ENCODE measurements at places on chromosomes 11 and 22.

DNA sequence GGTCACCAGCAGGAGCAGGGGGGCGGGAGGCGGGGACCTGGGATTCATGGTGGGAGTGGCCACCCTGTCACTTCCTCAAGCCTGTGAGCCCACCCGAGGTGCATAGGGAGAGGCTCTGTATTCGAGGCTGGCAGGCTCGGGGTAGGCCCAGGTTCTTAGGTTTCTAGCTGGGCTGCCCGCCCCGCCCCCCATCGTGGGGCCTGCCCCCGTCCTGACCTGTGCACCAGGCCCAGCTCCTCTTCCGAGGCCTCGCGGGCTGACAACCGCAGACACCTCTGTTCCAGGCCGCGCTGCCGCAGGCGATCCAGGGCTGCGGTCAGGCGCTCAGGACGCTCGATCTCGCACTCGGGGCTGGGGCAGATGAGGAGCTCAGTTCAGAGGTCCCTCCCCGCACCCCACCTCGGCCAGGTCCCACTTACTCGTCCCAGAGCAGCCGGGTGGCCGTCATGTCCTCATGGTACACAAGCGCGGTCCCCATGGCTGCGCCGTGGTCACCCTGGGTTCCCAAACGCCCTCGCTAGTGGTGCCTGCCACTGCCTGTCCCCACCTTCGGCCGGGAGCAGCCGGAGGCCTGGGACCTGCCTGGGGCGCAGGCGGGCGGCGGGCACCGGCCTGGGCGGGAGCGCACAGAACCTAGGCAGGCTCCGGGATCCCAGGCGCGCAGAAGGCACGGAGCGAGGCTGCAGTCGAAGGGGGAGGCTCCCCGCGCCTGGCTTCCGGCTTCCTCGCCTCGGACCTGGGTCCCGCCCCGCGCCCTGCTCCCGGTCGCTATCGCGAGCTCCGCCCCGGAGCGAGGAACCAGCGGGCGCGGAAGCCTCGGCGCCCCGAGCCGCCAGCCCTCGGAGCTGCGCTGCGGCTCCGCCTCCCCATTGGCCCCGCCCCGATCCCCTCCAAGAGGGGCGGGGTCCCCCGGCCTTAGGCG lies at the start of gene HDAC10:
HDAC10 (minus strand) TSS at position 711 of the 922 bp plus-strand sequence; CDS start at position 478, 233 bp downstream.
- DNase-seq: peak; percentile 60

DNA sequence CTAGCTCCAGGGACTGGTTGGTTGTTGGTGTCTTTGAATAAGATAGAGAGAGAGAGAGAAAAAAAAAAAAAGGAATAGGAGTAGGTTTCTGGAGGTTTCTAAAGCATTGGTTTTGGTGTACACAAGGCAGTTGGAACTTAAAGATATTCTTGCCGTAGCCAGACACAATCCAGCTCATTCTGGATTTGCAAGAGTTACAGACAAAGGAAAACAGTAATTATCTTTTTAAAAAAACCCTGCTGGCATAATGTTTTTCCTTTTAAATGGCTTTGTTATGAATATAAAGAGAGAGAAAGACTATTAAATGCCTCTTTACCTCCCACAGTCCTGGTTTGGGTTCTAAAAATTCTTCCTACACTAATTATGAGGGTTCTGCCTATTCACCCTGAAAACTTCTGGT lies 120.4 kb upstream of the RAG2 start:
- DNase-seq: no peak

DNA sequence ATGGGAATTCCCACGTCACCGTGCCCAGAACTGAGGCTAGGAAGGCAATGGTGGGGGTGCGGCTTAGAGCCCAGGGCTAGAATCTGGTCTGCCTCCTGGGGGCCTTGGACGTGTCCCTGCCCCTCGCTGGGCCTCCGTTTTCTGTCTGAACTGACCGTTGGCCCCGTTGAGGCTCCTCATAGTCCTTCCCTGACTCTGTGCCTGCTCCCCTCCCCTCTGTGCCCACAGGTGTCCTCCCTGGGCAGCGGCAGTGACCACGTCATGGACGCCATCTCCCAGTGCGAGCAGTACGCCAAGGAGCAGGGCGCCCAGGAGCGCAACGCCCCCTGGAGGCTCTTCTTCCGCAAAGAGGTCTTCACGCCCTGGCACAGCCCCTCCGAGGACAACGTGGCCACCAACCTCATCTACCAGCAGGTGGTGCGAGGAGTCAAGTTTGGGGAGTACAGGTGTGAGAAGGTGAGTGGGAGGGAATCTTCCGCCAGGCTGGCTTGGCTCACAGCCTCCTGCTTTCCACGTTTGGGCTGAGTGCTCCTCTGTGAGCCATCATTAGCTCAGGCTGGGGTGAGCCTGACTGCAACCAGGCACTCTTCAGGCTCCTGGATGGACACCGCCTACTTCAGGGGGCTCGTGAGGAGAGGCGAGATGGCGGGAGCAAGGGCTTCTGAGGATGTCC lies 63.9 kb downstream of the MYO7A start:
- DNase-seq: no peak

DNA sequence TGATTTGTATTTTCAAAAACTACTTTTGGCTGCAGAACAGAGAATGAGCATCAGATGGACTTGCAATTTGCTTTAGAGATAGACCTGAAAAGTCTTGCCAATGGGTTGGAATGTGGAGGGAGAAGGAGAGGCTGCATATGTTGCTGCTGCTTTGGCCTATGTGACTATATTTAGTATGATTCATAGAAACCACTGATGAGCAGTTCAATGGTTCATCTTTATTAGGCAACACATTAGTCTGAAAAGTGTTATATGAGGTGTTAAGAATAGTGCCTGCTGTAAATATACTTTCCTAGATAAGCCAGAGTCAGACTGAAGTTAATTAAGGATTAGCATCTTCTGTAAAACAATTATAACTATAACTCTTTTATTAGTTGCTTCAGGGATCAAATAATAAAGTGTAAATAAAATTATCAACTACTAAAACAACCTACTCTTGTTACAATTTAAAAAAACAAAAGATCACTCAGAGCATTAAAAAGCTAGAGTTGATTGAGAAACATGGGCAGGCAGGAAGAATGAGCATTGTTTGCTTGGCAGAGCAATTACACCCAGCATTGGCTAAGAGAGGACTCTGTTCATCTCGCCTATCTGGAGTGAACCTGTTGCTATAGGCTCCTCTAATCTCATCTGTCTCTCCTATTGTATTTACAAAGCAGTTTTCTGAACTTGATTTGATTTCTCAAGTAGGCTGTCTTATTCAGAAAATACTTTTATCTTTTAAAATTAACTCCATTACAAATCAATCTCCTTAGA lies 36.3 kb downstream of the HORMAD2 start:
- no peak for DNase-seq

DNA sequence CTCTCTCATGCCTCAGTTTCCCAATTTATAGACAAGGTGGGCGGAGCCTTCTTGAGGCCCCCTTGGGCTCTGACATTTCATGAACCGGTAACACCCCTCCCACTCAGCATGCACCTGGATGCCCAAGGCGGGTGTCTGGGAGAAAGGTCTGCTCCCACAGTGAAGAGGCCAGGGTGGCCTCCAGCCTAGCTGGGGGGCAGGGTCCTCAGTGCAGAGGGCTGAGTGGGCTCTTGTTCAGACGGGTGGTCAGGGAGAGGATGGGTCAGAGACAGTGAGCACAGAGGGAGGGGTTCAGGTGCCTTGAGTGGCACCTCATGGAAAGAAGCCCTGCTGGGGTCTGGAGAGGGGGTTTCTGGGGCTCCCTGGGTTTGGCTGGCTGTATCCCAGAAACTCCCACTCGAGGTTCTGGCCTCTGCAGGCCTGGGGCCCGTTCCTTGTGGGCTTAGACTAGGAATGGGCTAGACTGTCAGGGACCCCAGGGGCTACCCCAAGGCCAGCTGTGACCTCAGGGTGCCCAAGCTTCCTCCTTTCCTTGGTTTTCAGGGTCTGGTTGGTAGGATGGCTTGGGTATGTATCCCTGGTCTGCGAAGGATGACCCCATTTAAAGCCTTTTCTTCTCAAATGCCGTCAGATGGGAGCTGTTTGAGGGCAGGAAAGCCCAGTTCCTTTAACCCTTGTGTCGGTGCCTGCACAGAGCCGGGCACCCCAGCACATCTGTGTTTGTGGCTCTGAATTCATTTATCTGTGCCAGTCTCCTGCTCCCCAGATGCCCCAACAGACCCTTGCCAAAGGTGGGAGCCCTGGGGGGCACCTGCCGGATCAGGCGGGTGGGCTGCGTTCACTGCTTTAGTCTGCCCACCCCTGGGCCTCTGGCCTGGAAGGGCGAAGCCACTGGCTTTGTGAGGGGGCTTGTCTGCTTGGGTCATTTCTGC lies 1.2 kb downstream of the SYNGR1 start:
- DNase-seq: no peak

GRCh38 chr11:65488273-65489034 lies 10.4 kb upstream of the MALAT1 start:
- no peak for DNase-seq

DNA sequence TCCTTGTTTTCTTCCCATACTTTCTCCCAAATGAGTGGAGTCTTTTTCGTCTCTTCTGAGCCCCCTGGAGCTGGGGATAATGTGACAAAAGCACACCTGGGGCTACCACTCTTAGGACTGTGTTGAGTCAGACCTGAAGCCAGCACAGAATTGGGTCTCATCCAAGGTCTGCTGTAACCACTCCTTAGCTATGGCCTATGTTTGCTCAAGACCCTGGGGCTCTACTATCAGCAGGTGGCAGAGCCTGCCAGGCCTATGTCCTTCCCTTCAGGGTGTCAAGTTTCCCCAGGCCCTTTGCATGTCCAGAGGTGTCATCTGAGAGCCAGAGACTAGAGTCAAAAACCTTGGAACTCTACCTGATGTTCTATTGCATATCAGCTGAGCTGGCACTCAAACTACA lies 335.7 kb downstream of the DDX10 start:
- no peak for DNase-seq

DNA sequence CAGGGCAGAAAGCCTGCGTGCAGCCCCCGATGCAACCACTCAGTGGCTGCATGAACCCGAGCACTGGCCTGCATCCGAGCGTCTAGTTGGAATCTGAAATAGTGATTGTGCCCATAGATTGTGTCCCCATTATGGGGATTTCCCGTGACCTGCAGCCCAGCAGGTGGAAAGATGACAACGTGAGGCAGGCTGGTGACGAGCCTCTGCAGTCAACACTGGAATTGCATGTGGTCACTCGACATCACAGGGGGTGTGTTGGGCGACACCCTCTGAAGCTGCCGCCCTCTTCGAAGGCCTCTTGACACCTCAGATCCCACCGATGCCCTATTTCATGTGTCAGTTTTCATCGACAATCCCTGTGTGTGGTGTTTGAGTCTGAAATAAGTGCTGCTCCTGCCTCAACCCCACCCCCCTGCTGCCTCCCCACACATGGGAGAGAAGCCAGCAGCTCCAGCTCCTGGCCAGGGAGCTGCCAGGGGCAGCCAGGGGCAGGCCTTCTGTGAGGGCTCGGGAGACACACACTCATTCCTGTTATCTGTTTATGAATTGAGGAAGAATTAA lies 172.0 kb upstream of the B3GAT1 start:
- DNase-seq: no peak

- no peak for DNase-seq
These were observed 46.3 kb upstream of the PAMR1 start for GRCh38 chr11:35571696-35572095.

- no peak for DNase-seq
These were observed 60.4 kb upstream of the HSPA8 start for GRCh38 chr11:123122341-123122740.

GRCh38 chr11:124644426-124645280 lies 22.0 kb downstream of the TBRG1 start:
- no peak for DNase-seq

DNA sequence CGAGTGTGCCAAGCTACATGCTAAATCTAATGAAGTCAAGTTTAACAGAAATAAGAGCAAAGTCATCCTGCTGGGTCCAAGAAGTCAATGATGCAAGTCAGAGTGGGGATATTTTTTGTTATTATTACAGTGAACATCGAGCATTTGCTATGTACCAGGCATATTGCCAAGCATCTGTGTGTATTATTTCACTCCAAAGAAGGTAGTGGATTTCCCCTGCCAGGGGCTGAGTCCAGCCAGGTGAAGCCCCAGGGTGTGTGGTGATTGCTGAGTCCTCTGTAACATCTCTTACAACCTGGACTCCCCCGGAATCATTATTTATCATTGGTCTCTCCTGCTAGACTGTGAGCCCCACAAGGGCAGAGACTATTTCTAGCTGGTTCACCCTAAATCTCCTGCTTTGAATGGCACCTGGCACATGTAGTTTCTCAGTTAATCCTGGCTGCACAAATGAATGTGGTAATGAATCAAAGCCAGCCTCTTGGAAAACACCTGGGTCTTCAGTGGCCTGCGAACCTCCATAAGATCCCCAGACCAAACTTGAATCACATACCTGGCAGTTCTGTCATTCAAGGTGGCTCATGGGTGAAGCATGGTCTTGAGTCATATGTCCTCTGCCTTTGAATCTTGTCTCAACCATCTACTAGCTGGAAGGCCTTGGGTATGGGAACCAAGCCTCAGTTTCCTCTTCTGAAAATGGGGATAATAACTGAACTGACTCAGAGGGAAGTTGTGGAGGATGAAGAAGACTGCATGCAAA lies 549.2 kb downstream of the MIAT start:
- DNase-seq: no peak

DNA sequence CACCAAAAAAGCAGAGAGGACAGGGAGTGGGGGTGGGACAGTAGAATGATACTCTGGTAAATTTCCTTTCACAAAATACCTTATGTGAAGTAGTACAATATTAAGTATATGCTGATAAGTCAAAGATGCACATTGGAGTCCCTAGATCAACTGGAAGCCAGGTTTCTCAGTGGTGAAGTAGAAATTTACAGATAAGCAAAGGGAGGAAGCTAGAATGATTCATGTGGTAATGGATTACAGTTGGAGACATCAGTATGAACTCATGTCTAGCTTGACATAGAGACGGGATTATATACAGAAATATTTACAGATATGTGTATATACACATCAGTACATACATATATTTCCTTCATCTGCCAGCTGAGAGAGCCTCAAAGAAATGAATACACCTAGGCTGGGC lies 21.5 kb downstream of the PLEKHB1 start:
- no peak for DNase-seq

GRCh38 chr11:47506795-47507562 lies 46.0 kb downstream of the CELF1 start:
- DNase-seq: no peak

DNA sequence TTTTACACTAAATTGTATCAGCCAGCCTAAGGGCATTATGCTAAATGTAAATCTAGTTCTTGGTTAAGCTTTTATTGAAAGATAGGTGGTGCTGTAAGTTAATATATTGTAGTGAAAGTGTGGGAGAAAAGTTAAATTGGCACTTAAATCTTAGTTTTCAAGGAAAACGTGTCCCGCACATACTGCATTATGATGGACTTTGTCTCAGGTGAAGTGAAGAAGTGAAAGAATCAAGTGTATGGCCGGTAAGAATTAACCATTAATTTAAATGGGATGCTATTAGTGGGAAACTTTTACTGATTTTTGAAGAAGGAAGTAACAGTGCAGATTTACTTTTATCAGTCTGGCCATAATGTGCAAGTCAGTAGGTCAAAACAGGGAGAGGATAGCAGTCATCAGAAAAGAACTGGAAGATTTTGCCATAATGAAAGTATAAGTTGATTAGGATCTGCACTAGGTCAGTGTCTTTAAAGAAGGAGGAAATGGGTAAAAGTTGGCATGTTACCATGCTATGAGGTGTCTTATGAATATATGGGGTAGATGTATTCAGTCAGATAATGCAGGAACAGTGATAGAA lies 81.6 kb downstream of the PDHX start:
- DNase-seq: no peak

GRCh38 chr11:131499199-131499598 lies 128.8 kb downstream of the NTM start:
- DNase-seq: no peak

- DNase-seq: no peak
These were observed 75.7 kb downstream of the JRKL start for GRCh38 chr11:96465512-96465911.

- DNase-seq: no peak
These were observed 71.8 kb upstream of the TP53I11 start for GRCh38 chr11:45022294-45023064.
